MM.1S (cell line): ENCODE measurements at places on chromosomes 13 and 19.

DNA sequence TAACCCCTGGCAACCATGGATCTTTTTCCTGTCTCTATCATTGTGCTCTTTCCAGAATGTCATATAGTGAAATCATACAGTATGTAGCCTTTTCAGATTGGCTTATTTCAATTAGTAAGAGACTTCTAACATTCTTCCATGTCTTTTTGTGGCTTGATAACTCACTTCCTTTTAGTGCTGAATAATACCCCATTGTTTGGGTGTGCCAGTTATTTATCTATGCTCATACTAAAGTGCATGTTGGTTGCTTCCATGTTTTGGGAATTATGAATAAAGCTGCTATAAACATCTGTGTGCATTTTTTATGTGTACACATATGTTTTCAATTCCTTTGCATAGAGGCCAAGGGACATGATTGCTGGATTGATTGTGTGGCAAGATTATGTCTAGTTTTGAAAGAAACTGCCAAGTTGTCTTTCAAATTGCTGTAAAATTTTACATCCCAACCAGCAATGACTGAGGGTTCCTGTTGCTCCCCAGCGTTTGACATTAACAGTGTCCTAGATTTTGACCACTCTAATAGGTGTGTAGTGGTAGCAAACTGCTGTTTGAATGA lies 358.9 kb downstream of the ITGBL1 start:
- no peaks in the 10 kb centered on the region for H3K27me3 ChIP-seq
- no peaks in the 10 kb centered on the region for H3K36me3 ChIP-seq
- no peak for DNase-seq
- H3K4me3 ChIP-seq: no peak overlapping the region

DNA sequence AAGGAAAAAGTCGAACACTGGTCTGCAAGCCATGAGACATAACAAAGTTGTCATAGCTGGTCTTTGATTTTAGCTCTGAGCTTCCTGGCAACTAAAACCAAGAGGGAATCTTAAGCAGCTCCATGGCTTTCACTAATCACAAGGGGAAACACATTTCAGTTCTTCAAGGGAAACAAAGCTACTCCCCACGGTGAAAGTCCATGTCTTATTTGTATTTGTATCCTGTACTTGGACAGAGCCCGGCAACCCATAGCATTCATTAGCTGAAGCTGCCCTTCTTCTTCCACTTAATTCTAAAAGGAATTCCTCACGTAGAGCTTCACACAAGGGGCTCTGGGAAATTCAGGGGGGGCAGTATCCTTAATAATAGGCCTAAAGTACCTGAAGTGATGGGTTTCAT lies 128.9 kb downstream of the RGCC start:
- no peak overlapping the region for H3K27ac ChIP-seq
- H3K27me3 ChIP-seq: no peaks in the 10 kb centered on the region

DNA sequence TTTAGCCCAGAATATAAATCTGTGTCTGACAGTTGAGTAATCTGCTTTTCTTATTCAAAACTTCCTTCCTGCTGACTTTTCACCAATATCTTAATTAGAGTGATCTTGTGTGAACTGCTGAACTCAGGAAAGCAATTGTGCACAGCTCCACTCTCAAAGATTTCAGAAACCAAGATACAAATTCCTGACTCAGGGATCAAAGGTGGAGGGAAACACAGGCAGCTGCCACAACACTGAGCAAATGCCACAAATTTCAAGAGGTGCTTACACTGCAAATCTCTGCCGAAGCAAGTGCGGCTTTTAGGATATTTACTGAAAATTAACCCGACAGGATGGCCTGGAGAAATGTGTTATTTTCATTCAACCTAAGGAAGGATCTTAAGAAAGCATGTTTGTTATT lies 111.4 kb downstream of the STOML3 start:
- H3K4me3 ChIP-seq: no peak overlapping the region
- H3K36me3 ChIP-seq: no peaks in the 10 kb centered on the region
- no peaks in the 10 kb centered on the region for H3K4me1 ChIP-seq
- DNase-seq: no peak
- H3K27me3 ChIP-seq: no peaks in the 10 kb centered on the region

GRCh38 chr13:25902891-25903341 lies 148.9 kb downstream of the SHISA2 start:
- H3K27ac ChIP-seq: peak overlapping the region; percentile 56; the same call in 1 of the 2 replicates
- H3K36me3 ChIP-seq: no peaks in the 10 kb centered on the region
- peak overlapping the region; percentile 33 for H3K4me3 ChIP-seq

- no peak overlapping the region for H3K27ac ChIP-seq
- H3K4me3 ChIP-seq: no peak overlapping the region
- H3K27me3 ChIP-seq: no peaks in the 10 kb centered on the region
- H3K36me3 ChIP-seq: no peaks in the 10 kb centered on the region
- DNase-seq: no peak
Measured at GRCh38 chr13:47178090-47178950, 281.5 kb upstream of the HTR2A start.

DNA sequence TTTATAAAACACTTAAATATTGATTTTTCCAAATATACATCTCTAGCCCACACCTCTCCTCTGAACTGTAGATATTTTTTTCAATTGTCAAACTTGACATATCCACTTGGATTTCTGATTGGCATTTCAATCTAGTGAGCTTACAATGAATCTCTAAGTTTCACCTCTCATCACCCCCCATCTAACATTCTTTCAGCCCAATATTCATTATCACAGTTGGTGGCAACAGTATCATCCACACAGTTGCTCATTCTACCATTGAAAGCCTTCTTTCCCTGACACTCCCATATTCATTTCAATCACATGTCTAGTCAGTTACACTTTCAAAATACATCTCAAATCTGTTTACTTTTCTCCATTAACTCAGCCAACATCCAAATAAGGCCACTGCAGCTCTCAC lies 385.2 kb downstream of the PCDH20 start:
- no peaks in the 10 kb centered on the region for H3K4me1 ChIP-seq
- no peak overlapping the region for H3K27ac ChIP-seq
- no peaks in the 10 kb centered on the region for H3K27me3 ChIP-seq
- H3K4me3 ChIP-seq: no peak overlapping the region
- no peak for DNase-seq
- H3K36me3 ChIP-seq: no peaks in the 10 kb centered on the region
